ENCODE measurements at places on chromosomes 2 and 18. TPM values are rescaled to one million over a fixed set of nuclear protein-coding genes. Genes with fewer than 3 reads are reported as not detected.

Gene PRSS56
- total RNA-seq: not detected

Gene ARHGAP25
- total RNA-seq: 68.7 TPM

GRCh38 chr2:42721898-42722297 is 42.0 kb downstream of the OXER1 start:
- H3K27ac ChIP-seq: no peak overlapping the region
- H3K4me3 ChIP-seq: no peak overlapping the region
- no peaks in the 10 kb centered on the region for H3K27me3 ChIP-seq
- peaks cover 9% of the 10 kb centered on the region for H3K4me1 ChIP-seq

DNA sequence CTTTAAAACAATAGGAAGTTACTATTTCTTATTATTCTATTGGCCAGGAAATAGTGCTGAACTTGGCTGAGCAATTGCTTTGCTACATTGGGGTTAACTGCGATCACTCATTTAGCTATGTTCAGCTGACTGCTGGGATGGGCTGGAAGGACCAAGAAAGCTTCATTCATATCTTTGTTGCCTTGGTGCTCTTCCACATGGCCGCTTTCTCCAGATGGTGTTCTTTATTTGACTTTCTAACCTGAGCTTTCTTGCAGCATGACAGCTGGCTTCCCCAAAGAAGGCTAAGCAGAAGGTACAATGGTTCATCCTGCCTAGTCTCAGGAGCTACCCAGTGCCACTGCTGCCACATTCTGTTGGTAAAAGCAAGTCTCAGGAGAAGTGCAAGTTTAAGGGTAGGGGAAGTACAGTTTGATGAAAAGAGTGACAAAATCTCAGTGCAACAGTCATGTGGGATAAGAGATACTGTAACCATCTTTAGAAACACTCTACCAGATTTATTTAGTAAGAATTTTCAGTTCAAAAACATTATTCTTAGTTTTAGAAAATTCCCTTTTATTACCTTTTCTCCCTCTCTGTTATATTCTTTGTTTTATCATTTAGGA is 180.6 kb upstream of the RBMS1 start:
- H3K27me3 ChIP-seq: peaks cover 3% of the 10 kb centered on the region
- peak overlapping the region; percentile 64 for H3K27ac ChIP-seq
- DNase-seq: no peak
- peaks cover 4% of the 10 kb centered on the region for H3K4me1 ChIP-seq
- no peak overlapping the region for H3K4me3 ChIP-seq
